Activated CD4-positive, alpha-beta memory T cell treated with anti-CD3 and anti-CD28 coated beads for 36 hours (primary cell): ENCODE measurements at places on chromosomes 2 and 18.

GRCh38 chr2:157596992-157597681 lies 31.5 kb downstream of the ACVR1C start:
- DNase-seq, result peak; percentile 72

DNA sequence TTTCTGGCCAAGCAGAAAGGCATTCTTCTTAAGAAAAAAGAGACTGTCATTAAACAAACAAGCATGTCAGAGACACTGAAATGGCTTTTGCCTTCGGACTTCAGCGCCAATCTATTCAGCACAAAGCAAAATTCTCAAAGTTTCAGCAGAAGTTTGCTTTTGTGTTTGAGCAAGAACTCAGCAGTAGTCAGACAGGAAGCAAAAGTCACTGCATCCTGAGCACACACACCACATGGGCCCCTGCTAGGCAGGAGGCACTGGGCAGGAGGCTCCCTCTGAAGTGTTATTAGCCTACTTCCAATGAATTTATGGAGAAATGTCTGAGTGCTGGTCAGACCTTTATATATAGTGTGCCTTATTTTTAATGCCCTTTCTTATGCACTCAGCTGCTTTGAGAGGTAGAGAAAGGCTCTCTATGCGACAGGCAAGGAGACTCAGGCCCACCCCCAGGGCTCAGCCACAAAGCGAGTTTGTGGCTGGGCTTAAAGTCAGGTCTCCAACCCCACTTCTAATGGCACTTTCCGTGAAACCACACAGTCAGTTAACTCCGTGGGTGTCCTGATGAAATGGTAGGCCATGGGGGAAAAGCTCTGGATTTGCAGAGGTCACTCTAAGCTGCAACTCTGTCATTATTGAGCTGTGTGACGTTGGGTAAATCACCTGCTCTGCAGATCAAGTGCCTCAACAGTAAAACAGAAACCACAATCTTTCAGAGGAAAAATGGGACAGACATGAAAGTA lies 161.0 kb upstream of the TMEM200C start:
- no peak for DNase-seq

- no peak for DNase-seq
Measured at GRCh38 chr2:46202987-46203386, 94.2 kb upstream of the EPAS1 start.

GRCh38 chr2:60853531-60853930 lies 27.8 kb upstream of the REL start:
- no peak for DNase-seq

DNA sequence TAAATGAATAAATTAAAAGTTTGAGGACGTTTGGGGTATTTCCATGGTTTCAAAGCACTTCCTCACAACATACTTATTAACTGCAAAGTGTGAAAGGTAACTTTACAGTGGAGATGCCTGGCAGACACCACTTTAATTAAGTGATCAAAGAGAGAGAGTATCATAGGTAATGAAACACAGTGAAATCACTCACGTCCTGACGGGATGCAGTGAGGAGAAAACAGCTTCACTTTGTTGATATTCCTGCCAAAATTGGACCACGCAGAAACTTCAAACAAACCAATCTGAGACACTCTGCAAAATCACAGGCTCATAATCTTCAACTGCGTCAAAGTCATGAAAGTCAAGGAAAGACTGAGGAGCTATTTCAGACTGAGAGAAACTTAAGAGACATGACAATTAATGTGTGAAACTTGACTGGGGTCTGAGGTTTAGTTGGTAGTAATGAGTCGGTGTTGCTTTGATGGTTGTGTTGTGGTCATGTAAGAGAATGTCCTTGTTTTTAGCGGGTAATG lies 66.0 kb upstream of the ITGB6 start:
- peak; percentile 29 for DNase-seq
